ENCODE measurements at places on chromosomes 11 and 22.

DNA sequence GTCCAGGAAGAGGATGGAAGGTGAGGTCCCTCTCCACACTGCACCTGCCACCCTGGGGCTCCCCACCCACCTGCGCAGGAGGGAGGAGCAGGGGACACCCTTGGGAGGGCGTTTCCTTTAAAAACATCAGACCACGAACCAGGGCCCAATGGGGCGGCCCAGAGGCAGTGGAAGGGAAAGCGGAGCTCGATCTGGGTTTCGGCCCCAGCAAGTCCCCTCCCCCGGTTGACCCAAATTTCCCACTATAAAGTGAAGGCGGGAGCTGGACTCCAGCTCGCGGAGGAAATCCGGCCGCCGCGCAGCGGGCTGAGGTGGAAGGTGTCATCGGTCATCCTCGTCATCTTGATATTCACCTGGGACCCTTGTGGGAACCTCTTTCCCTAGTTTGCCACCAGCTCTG lies 99.3 kb downstream of the WNT7B start:
- no peak for DNase-seq

DNA sequence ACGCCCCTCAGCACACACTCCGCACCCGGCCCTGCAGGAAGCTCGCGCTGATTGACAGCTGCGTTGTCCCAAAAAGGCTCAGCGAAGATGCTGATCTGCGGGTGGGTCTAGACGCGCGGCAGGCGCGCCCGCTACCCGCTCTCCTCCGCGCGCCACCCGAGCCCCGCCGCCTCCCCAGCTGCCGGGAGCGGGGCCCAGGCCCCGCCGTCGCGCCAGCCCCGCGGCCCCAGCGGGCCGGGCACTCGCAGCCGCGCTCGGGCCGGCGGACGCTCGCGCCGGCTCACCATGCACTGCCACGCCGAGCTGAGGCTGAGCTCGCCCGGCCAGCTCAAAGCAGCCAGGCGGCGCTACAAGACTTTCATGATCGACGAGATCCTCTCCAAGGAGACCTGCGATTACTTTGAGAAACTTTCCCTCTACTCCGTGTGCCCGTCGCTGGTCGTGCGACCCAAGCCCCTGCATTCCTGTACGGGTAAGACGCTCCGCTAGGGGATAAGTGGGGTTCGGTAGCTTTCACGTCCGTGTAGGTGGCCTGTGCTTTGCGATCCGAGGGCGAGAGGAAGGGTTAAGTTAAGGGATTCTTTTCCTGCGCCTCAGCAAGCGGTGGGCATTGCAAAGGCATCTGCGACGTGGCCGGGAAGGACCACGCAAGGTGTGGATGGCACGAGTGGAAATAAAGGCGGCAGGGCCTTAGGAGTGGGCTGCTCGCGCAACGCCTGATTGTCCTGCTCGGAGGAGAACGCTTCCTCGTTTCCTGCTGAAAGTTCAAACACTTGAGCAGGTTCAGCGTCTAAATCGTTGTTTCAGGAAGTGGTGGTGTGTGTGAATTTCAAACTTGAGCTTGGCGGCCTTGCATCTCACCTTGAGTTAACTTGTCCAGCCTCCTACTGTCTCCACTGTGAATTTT lies at the start of gene BARX2:
Gene BARX2, plus strand, starts transcription at position 98 of the 907 bp plus-strand sequence. Its CDS starts 188 bp downstream, at position 286.
- peak; percentile 88 for DNase-seq

DNA sequence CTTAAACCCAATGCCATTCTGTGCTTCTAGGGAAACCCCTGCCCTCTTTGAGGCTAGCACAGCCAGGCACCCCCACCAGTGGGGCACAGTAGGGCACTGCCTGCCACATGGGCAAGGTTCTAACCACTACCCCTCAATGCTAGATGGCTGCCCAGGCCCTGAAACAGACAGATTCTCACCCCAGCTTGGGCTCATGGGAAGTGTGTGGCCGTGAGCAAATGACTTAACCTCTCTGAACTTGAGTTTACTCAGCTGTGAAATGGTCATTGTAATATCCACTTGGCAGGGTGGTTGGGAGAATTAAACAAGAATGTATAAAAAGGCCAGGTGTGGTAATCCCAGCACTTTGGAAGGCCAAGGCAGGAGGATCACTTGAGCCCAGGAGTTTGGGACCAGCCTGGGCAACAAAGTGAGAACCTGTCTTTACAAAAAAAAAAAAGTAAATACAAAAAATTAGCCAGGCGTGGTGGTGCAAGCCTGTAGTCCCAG lies 22.4 kb downstream of the C22orf23 start:
- no peak for DNase-seq

- no peak for DNase-seq
Measured at GRCh38 chr22:37943136-37943824, 10.1 kb downstream of the C22orf23 start.

DNA sequence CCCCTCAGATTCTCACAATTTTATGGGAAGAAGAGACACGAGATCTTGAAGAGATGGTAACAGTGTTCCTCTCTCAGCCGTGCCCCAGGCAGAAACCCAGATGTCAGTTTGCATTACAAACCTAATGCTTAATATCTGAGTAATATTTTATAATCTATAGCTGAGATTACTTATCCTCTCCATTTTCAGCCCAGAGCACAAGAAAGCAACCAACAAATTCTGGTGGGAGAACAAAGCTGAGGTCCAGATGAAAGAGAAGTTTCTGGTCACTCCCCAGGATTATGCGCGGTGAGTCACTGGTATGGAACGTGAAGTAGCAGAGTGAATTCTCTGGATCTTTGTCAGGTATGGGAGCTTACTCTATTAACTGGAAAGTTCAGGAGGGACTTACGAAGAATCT lies 884 bp downstream of the CENATAC start:
- DNase-seq = peak; percentile 94

GRCh38 chr11:11806074-11806473 lies 35.7 kb upstream of the USP47 start:
- DNase-seq = no peak

- peak; percentile 83 for DNase-seq
Measured at GRCh38 chr11:112564228-112564955, 303.7 kb upstream of the PLET1 start.

DNA sequence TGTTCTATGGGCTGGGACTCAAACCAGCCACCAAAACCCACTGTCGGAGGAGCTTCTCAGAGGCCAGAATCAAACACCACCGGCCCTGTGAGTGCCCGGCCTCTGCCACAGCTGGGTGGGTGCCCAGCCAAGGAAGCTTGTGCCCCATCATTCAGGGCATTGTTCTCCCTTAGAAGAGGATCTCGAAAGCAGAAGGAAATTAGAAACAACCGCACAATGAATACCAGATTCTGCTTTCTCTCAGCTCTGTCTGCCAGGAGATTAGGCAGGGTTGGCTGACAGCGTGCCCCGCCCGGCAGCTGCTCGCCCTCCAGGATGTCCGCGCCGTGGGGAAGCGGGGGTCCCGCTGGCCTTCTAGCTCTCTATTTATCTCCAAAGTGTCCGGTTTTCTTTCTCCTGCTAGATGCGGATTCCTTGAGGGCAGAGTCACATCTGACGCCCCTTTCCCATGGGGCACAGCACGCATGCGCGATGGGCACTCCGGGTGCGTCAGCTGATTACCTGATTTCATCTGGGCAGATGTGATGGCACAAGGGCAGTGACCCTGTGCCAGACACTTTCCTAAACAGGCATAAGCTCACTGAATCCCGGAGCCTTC lies 25.5 kb downstream of the SCGB1A1 start:
- peak; percentile 57 for DNase-seq

Measured in astrocyte of the hippocampus (primary cell).